ENCODE measurements at places on chromosomes 6 and 20.

GRCh38 chr6:56663344-56663743 lies 20.7 kb upstream of the DST start:
- no peak for ATAC-seq

GRCh38 chr6:143993965-143994646 lies 14.0 kb downstream of the PLAGL1 start:
- no peak for ATAC-seq

GRCh38 chr6:99709062-99709461 lies 102.4 kb downstream of the PRDM13 start:
- no peak for ATAC-seq

DNA sequence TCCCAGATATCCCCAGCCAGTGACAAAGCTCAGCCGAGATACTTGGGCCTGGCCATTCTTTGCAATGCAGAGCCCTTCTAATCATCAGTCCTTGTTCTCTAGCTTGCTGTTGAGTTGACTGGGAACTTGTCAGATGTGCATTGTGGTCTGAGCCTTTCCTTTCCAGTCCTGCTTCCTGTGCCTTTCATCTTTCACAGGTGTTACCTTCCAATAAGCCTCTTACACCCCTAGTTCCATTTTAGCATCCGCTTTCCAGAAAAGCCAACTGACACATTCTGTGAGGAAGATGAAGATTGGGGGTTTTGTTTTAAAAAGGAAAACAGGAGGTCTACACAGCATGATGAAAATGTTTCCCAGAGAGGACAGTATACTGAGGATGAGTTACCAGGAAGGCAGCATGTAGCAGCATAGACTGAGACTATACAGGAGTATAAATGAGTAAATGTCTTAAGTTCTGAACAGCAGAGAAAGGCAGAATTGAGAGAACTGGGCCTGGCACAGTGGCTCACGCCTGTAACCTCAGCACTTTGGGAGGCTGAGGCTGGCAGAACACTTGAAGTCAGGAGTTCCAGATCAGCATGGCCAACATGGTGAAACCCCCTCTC lies 5.6 kb upstream of the CEP85L start:
- no peak for ATAC-seq

DNA sequence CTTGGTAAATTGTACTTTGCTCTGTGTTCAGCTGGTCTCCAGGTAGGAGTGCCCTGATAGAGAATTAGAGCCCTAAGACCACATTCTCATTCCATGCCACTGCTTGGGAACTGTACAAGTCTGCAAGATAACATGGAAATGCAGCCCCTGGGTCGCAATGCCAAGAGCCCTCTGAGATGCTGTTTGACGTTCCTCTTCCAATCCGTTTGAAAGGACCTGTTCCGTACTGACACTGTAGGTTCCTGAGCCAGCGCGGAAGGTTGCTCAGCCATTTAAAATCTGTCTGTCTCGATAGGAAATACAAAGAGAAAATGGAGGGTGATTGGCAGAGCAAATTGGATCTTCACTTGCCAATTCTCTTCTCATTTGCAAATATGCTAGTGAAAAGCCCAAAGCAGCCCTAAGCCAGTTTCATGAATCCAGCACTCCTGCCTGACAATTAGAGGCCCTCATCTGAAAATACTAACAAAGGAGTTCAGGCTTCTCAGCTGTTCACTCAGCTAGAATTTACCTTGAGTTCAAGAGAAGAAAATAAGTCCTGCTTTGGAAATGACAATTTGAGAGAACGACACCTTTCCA lies 100.6 kb upstream of the AFDN start:
- ATAC-seq: no peak

- ATAC-seq: no peak
Measured at GRCh38 chr20:32958574-32958973, 45.7 kb downstream of the SUN5 start.

GRCh38 chr6:113385020-113385431 lies 472.1 kb upstream of the MARCKS start:
- ATAC-seq: no peak

DNA sequence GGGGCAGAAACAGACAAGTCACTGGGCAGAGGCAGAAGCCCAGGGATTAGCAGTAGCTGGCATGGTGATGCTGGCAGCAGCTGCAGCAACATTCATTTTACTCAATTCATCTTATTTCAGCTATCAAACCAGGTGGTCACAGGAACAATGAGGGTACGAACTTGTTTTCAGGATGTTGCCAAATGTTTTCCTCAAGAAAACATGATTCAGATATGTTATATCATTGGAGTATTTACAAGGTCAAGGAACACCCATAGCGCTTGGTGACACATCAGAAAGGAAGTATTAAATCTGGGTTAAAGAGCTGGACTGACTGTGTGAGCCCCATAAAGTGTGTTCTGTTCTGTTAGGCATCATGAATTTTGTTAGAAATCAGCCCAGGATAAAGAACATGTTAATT lies 456.9 kb upstream of the ID4 start:
- no peak for ATAC-seq

GRCh38 chr20:59078231-59078630 lies 35.6 kb upstream of the PRELID3B start:
- no peak for ATAC-seq

- no peak for ATAC-seq
Measured at GRCh38 chr20:31883829-31884228, 13.4 kb downstream of the TTLL9 start.

DNA sequence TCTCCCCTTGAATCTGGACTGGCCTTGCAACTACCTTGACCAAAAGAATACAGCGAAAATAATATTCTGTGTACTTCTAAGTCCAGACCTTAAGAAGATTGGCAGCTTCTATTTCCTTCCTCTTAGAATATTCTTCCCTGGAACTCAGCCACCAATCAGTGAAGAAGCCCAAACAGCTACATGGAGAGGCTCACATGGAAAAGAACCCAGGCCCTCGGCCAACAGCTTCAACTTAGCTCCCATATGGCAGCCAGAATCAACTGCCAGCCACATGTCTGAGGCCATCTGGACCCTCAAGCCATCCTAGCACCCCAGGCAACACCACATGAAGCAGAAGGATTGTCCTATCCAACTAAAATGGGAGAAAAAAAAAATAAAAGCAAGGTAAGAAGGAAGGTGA lies 178.8 kb downstream of the IBTK start:
- ATAC-seq: no peak

- ATAC-seq: no peak
Measured at GRCh38 chr6:119483908-119484307, 134.3 kb upstream of the MAN1A1 start.

Measured in gastroesophageal sphincter (tissue), 4 donors.